Activated B cell treated with CpG ODN at 0.5 μM for 24 hours (primary cell): ENCODE measurements at places on chromosomes 12 and 14.

- no peak for DNase-seq
Observed at GRCh38 chr14:22341049-22341448, 248.0 kb downstream of the DAD1 start.

DNA sequence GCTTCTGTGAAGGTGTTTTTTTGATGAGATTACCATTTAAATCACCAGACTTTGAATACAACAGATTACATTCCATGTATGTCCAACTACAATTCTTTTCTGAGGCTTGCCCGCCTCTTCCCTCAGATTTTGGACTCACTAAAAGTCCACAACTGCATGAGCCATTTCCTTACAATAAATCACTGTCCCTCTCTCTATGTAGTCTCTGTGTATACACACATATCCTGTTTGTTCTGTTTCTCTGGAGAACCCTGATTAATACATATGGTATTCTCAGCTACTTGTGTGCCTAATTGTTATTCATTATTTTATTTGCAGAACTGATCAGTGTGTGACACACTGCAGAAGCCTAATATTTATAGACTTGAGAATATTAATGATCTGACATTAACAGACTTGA lies 2.4 kb upstream of the MIPOL1 start:
- no peak for DNase-seq

GRCh38 chr12:55708695-55709233 lies 1.1 kb upstream of the ITGA7 start:
- no peak for DNase-seq

GRCh38 chr14:73227812-73228781 lies 9.2 kb upstream of the PAPLN start:
- no peak for DNase-seq
